NCI-H748 treated with DMSO at 0.1 percent for 48 hours (cell line): ENCODE measurements at places on chromosomes 7 and 10.

GRCh38 chr7:150737265-150738055 lies at the start of gene GIMAP5:
TSS of gene GIMAP5 (plus strand) at chr7:150737418. CDS start at chr7:150740885, 3,467 bp downstream.
- no peak for DNase-seq

- no peak for DNase-seq
Observed at GRCh38 chr7:144771927-144772326, 63.9 kb downstream of the TPK1 start.

- DNase-seq = no peak
Observed at GRCh38 chr10:127275793-127276450, 79.5 kb upstream of the INSYN2A start.

GRCh38 chr7:120445276-120445675 lies 172.3 kb downstream of the KCND2 start:
- no peak for DNase-seq

GRCh38 chr10:97723001-97723400 lies 9.5 kb downstream of the MARVELD1 start:
- DNase-seq = no peak

DNA sequence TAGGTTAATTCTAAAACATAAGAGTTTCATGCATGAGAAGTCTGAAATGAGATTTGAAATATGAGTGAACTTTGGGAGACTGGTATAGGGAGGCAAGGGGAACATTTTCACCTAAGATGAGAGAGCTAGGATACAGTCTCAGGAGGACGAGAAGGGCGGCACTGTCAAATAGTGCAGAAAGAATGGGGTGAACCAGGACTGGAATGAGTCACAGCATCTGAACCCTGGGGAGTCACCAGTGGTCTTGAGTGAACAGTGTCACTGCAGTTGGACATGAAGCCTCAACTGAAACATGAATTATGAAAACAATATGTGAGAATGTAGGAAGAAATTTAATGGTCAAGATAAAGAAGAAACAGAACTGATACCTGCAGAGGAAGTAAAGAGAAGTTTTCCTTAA lies 33.8 kb downstream of the GNG11 start:
- no peak for DNase-seq

DNA sequence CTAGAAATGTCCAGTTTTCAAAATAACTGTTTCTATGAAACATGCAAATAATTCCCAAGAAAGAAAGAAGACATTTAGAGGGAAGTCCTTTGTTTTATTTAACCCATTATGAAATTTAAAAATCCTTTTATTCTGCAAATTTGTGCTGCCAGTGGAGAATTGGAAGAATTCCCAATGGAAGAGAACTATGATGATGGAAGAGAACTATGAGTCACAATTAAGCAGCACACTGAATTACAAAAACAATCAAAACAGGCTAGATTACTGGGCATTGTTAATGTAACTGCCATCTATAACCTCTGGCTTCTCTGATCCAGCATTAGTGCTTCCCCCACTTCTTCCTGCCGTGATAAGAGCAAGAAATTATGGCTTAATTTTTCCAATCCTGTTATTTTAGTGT lies 126.2 kb upstream of the FEZF1 start:
- DNase-seq = no peak

GRCh38 chr7:116030651-116031276 lies at the start of gene TFEC:
TSS of gene TFEC (minus strand) at chr7:116030763. CDS start at chr7:115984441, 46,322 bp downstream.
- no peak for DNase-seq

- no peak for DNase-seq
Observed at GRCh38 chr7:133871757-133872156, 255.4 kb upstream of the LRGUK start.

DNA sequence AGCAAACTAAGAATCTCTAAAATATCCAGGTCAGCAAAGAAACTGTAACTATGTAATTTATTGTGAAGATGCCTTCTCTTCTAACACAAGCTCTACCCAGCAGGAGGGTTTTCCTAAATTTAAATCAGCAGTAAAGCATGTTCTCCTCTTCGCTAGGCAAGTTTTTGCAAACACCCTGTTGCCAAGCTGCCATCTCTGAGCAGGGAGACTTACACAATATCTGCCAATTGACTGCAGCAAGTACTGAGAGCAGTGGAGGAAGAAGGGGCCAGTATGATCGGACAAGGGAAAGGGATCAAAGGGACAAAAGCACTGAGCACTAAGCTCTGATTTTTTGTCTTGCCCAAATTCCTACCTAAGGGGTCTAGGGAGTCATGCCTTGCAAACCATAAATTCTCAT lies 16.0 kb upstream of the LANCL2 start:
- no peak for DNase-seq
